ENCODE measurements at places on chromosomes 4 and X.

DNA sequence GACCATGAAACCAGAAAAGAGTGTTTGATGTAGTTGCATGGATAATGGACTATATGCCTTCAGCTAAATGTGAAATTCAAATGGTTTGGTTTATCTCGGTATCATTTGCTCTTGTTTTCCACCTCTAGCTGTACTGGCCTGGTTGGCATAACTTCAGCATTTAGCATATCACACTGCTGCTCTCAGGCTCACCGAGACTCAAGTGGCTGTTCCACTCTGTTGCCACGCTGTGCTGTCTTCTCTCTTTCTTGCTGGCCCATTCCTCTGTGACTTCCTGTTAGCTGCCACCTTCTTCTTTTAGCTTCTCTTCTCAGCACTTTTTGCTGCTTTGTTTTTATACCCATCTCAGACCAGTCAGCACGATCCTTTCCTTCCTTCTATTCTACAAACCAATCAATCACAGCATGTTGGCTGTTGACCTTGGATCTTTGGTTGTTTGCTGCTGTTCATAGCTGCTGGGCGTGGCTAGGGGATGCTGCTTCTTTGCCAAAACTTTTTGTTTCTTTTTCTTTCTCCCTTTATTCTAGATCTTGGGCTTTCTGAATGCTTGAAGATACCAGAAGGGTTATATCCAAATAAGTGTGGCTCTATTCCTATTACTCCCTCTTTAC is 24.0 kb downstream of the INTS6L start:
- no peak for DNase-seq

DNA sequence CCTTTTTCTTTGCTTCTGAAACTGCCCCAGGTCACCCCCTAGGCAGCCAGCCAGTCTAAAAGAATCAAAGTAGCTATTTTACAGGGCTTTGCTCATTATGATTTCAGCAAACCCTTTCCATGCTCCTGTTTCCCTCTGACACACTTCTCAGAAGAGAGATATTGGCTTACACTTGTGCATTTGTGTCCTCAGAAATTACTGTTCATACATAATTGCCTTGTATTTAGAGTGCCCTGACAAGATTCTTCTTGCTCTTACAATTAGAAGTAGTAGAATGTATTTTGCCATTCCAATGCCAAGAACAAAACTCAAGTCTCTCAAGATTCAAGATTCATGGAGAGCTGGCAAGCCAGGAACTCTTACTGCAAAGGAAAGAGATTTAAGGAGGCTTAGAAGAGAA is 531.0 kb upstream of the ZFP42 start:
- no peak for DNase-seq

GRCh38 chr4:107330916-107331315 is 294.8 kb upstream of the DKK2 start:
- DNase-seq: no peak

DNA sequence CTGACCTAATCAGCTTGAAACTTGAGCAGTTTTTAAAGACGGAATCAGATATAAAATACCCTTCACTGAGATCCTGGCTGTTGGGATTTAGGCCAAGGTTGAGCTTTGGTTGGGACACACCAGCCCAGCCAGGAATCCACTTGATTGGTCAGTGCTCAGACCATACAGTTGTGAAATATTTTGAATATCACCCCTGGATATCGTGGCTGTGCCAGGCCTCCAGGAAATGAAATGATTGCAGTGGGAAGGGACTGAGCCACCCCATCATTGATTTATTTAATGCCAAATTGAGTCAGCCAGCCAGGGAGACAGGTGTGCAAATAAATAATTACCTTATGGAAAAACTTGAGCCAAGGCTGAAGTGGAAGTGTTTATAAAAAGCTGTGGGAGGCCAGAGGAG is 128.4 kb upstream of the SCML1 start:
- no peak for DNase-seq

GRCh38 chr4:88897752-88898151 is 159.2 kb downstream of the FAM13A start:
- DNase-seq: no peak

- DNase-seq: no peak
Measured at GRCh38 chr4:56786955-56787354, 34.5 kb downstream of the SPINK2 start.
